Activated naive CD4-positive, alpha-beta T cell (primary cell): ENCODE measurements at places on chromosomes 7 and 10.

GRCh38 chr7:158973440-158973839 lies 117.1 kb downstream of the DYNC2I1 start:
- DNase-seq = no peak

DNA sequence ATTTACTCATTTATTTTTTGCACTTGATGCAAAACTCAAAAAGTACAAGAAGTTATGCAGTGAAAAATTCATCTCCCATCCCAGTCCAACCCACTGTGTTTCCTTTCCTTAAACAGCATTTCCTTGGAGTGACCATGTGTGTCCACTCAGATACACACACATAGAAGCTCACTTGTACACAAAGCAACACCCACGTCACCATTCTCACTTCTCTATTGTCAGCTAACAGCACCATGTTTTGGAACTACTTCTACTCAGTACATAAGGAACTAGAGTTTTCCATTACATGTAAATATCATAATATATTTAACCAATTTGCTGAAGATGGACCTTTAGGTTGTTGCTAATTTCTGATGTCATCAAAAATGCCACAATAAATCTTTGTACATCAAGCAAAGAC lies 167.6 kb downstream of the GRID1 start:
- no peak for DNase-seq

DNA sequence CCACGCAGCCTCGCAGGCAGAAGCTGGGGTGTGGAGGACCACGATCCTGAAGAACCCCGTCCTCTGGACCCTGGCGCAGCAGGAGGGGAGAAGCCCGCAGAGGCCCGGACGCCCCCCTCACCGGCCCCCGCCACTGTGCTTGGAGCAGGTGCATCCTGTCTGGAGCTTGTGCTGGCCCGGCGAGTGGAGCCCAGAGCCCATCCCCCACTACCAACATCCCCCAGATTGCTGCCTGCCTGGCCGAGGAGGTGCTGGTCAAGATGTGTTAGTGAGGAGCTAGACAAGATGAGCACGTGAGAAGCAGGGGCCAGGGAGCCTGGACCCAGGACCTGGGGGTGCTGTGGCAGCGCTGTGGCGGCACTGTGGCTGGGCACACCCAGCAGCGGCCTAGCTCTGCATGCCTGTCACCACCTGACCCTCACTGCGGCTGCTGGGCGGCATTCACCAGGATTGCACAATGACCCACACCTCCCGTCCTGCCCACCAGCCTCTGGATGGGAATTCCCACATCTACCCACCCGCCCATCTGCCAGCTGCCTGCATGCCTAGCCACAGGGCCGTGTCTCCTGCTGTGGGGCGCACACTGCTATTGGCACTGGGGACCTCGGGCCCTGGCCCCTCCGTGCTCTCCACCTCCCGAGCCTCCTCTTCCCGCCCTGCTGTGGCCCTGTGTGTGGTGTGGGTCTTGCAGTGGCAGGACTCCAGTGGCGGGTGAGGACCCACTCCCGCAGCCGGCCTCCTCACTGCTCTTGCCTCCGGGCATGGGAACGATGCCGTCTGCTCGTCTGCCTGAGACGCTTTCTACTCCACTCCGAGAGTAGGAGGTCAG lies 11.8 kb downstream of the GPR146 start:
- no peak for DNase-seq

- no peak for DNase-seq
Observed at GRCh38 chr7:40811666-40812065, 676.9 kb downstream of the SUGCT start.

DNA sequence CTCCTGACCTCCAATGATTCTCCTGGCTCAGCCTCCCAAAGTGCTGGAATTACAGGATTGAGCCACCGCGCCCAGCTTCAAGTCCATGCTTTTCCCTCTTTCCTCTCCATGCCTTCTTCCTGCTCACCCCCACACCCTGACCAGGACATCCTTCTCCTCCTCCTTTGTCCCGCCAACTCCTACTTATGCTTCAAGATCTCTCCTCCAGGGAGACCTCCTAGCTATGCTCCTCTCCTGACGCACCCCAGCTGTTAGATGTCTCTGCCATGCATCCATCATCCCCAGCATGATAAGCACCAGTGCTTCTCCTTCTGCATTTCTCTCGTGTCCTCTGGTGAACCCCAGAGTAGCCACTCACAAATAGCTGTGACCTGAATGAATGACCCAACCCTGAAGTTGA lies 21.1 kb downstream of the SRRM3 start:
- DNase-seq = no peak

DNA sequence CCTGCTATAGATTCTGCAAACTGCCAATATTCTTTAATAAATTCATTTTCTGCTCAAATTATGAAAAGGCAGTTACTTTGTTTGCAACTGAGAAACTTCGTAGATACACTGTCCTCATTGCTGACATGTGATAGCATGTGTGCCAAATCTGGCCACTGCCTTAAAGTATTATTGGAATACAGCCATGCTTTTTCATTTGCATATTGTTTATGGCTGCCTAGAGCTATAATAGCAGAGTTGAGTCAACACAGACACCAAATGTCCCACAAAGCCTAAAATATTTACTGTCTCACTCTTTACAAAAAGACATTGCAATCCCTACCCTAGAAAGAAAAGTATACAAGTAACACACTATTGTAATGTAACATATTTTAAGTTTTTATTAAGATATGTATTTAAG lies 647.4 kb downstream of the XPNPEP1 start:
- DNase-seq = no peak
